ENCODE measurements at places on chromosomes 3 and 15.
A peak's percentile ranks its signal among the peaks of the same experiment; 100 is the strongest.

- peak overlapping the region; percentile 58 for H3K27ac ChIP-seq
- no peaks in the 10 kb centered on the region for H3K36me3 ChIP-seq
- DNase-seq, result no peak
- peaks cover 53% of the 10 kb centered on the region for H3K4me1 ChIP-seq
- no peaks in the 10 kb centered on the region for H3K27me3 ChIP-seq
- H3K4me3 ChIP-seq, result no peak overlapping the region
Observed at GRCh38 chr3:29642393-29643033, 361.6 kb downstream of the RBMS3 start.

DNA sequence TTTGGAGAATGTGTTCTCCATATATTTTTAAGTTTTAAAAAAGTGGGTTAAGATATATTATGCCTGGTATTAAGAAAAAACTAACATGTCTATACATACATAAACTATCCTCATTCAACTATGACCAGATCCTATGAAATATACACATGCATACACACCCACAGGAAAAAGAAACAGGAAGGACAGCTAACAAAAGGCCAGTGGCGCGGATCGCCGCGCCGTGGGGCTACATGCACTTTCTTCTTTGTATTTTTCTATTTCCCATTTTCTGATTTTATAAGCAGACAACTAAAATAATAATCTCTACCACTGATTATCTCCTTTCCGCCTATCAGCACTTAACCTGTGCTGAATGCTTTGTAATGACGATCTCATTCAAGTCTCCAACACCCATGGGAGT, 160.1 kb downstream of the OR4M2 start:
- H3K36me3 ChIP-seq, result no peaks in the 10 kb centered on the region
- no peaks in the 10 kb centered on the region for H3K27me3 ChIP-seq
- no peak overlapping the region for H3K27ac ChIP-seq
- no peaks in the 10 kb centered on the region for H3K4me1 ChIP-seq
- H3K4me3 ChIP-seq, result no peak overlapping the region

GRCh38 chr15:62879770-62880169, 162.8 kb upstream of the TPM1 start:
- H3K4me3 ChIP-seq, result no peak overlapping the region
- H3K36me3 ChIP-seq, result no peaks in the 10 kb centered on the region
- H3K4me1 ChIP-seq, result peaks cover 43% of the 10 kb centered on the region
- H3K27ac ChIP-seq, result no peak overlapping the region
- DNase-seq, result no peak

GRCh38 chr3:50594253-50594785, 17.3 kb downstream of the CISH start:
- no peaks in the 10 kb centered on the region for H3K36me3 ChIP-seq
- peaks cover under 1% of the 10 kb centered on the region for H3K4me1 ChIP-seq
- H3K4me3 ChIP-seq, result no peak overlapping the region
- H3K27me3 ChIP-seq, result no peaks in the 10 kb centered on the region
- H3K27ac ChIP-seq, result no peak overlapping the region

DNA sequence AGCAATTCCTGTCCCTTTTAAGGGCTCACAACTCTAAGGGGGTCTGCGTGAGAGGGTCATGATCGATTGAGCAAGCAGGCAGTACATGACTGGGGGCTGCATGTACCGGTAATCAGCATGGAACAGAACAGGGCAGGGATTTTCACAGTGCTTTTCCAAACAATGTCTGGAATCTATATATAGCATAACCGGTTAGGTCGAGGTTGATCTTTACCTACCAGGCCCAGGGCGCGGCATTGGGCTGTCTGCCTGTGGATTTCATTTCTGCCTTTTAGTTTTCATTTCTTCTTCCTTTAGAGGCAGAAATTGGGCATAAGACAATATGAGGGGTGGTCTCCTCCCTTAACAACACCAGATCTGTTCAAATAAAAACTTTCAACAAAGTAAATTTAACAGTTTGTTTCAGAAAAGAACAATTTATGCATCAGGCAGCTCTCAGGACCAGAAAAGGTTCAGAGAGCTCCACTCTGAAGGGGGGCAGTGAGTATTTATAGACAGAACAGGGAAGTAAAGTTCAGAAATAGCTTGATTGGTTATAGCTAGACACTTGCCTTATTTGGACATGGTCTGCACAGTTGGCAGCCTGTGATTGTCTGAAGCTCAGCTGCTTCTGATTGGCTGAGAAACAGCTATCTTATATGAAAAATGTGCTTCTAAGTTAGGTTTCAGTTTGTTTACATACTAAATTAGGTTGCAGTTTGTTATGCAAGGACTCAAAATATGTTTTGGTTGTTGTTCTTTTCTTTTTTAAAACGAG, 17.2 kb upstream of the B4GALT4 start:
- H3K4me1 ChIP-seq, result peaks cover 11% of the 10 kb centered on the region
- no peak overlapping the region for H3K4me3 ChIP-seq
- H3K27me3 ChIP-seq, result no peaks in the 10 kb centered on the region
- no peak overlapping the region for H3K27ac ChIP-seq
- H3K36me3 ChIP-seq, result no peaks in the 10 kb centered on the region
- no peak for DNase-seq

GRCh38 chr3:135987661-135988060, 22.1 kb downstream of the PPP2R3A start:
- H3K36me3 ChIP-seq, result no peaks in the 10 kb centered on the region
- H3K27me3 ChIP-seq, result no peaks in the 10 kb centered on the region
- no peak for DNase-seq
- H3K4me1 ChIP-seq, result peaks cover 32% of the 10 kb centered on the region
- H3K4me3 ChIP-seq, result no peak overlapping the region
- H3K27ac ChIP-seq, result no peak overlapping the region

Measured in chondrocyte (in vitro differentiated cells).